CD4-positive, alpha-beta T cell (primary cell): ENCODE measurements at places on chromosomes 7 and 10. TPM values are rescaled to one million over a fixed set of nuclear protein-coding genes. Genes with fewer than 3 reads are reported as not detected.

GRCh38 chr10:30448092-30448491 is 14.1 kb downstream of the MAP3K8 start:
- H3K27ac ChIP-seq: no peak overlapping the region
- H3K4me3 ChIP-seq: no peak overlapping the region
- DNase-seq: no peak
- peaks cover 38% of the 10 kb centered on the region for H3K36me3 ChIP-seq
- no peaks in the 10 kb centered on the region for H3K27me3 ChIP-seq
- H3K4me1 ChIP-seq: no peaks in the 10 kb centered on the region

GRCh38 chr10:110659558-110659957 is 15.4 kb downstream of the RBM20 start:
- no peaks in the 10 kb centered on the region for H3K4me1 ChIP-seq
- no peak overlapping the region for H3K27ac ChIP-seq
- peaks cover 4% of the 10 kb centered on the region for H3K27me3 ChIP-seq

CPA2 gene
- not detected for total RNA-seq

GRCh38 chr7:1403638-1404459 is 55.4 kb downstream of the MICALL2 start:
- no peak for DNase-seq
- peaks cover 48% of the 10 kb centered on the region for H3K27me3 ChIP-seq
- H3K36me3 ChIP-seq: no peaks in the 10 kb centered on the region
- H3K4me1 ChIP-seq: peaks cover 7% of the 10 kb centered on the region

GRCh38 chr7:17944720-17945119 is 4.4 kb upstream of the SNX13 start:
- H3K4me1 ChIP-seq: peaks cover 6% of the 10 kb centered on the region
- DNase-seq: no peak
- no peaks in the 10 kb centered on the region for H3K36me3 ChIP-seq
- H3K4me3 ChIP-seq: no peak overlapping the region
- no peaks in the 10 kb centered on the region for H3K27me3 ChIP-seq

GRCh38 chr10:84743483-84743882 is 415.1 kb downstream of the CCSER2 start:
- no peak overlapping the region for H3K27ac ChIP-seq
- no peaks in the 10 kb centered on the region for H3K4me1 ChIP-seq
- H3K27me3 ChIP-seq: peaks cover 2% of the 10 kb centered on the region
- no peak for DNase-seq

GIMAP6 gene
- total RNA-seq: 14.3 TPM

GRCh38 chr7:67847092-67847787 is 850.6 kb downstream of the TYW1 start:
- no peaks in the 10 kb centered on the region for H3K36me3 ChIP-seq
- H3K4me3 ChIP-seq: no peak overlapping the region
- DNase-seq: no peak
- no peaks in the 10 kb centered on the region for H3K4me1 ChIP-seq
- no peaks in the 10 kb centered on the region for H3K27me3 ChIP-seq
- no peak overlapping the region for H3K27ac ChIP-seq

DNA sequence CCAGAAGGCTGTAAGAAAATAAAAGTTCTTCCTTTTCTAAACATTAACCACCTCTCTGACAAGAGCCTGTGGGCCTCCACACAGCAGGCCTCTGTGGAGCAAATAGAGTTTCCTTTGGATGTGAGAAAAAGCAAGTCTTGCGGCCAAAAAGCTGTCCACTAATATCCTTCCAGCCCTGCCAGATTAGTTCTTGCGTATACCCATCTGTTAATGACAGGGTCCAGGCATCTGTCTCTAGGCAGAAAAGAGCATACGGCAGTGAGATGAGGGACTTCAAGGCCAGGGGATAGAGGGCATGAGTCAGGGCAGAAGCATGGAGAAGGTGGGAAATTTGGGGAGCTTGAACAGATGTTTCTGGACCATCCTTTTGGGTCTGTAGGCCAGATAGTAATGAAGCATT is 164.9 kb downstream of the NSUN6 start:
- no peaks in the 10 kb centered on the region for H3K27me3 ChIP-seq
- no peaks in the 10 kb centered on the region for H3K4me1 ChIP-seq
- DNase-seq: no peak
- no peaks in the 10 kb centered on the region for H3K36me3 ChIP-seq
